Hepatic stellate cell (primary cell): ENCODE measurements at places on chromosomes 11 and 22.
A peak's percentile ranks its signal among the peaks of the same experiment; 100 is the strongest.

DNA sequence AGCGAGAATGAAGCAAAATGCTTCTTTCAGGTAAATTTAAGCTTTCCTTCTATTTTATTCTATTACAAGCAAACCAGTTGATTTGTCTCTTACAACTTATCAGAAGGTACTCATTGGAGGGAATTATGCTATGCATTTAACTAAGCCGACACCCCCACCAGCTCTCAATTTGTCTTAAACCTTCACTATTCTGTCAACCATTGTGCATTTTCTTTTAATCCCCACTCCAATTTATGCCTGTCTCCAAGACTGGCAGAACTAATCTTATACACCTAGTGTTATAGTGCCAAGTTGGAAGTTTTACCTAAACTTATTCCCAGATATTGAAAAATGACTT lies 12.5 kb downstream of the TAF1D start:
- DNase-seq, result no peak

- DNase-seq, result no peak
Measured at GRCh38 chr22:45290410-45290936, 5.7 kb downstream of the UPK3A start.

GRCh38 chr22:46774253-46774979 lies 12.0 kb downstream of the TBC1D22A start:
- no peak for DNase-seq

- DNase-seq, result no peak
Measured at GRCh38 chr11:16750417-16750816, 12.0 kb downstream of the C11orf58 start.

GRCh38 chr22:40128989-40129388 lies 48.7 kb upstream of the TNRC6B start:
- no peak for DNase-seq

DNA sequence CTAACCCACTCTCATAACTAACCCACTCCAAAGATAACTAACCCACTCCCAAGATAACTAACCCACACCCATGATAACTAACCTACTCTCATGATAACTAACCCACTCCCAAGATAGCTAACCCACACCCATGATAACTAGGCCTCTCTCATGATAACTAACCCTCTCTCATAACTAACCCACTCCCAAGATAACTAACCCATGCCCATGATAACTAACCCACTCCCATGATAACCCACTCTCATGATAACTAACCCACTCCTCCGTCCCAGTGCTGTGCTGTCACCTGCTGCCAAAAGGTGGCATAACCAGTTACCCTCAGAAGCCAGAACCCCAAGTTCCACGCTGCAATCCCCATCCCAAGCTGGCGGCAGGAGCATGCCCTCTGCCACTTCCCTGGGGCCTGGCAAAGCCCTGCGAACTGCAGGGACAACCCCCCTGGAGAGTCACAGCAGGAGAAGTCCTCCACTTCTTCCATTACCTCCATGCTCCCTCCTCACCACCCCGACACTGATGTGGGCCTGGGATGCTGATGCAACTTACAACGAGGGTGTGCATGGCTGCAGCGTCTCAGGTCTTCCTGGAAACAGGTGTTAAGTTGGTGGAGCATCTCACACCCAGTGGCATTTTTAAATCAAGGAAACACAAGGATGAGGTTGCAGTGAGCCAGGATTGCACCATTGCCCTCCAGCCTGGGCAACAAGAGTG lies 30.8 kb upstream of the CELSR1 start:
- no peak for DNase-seq

DNA sequence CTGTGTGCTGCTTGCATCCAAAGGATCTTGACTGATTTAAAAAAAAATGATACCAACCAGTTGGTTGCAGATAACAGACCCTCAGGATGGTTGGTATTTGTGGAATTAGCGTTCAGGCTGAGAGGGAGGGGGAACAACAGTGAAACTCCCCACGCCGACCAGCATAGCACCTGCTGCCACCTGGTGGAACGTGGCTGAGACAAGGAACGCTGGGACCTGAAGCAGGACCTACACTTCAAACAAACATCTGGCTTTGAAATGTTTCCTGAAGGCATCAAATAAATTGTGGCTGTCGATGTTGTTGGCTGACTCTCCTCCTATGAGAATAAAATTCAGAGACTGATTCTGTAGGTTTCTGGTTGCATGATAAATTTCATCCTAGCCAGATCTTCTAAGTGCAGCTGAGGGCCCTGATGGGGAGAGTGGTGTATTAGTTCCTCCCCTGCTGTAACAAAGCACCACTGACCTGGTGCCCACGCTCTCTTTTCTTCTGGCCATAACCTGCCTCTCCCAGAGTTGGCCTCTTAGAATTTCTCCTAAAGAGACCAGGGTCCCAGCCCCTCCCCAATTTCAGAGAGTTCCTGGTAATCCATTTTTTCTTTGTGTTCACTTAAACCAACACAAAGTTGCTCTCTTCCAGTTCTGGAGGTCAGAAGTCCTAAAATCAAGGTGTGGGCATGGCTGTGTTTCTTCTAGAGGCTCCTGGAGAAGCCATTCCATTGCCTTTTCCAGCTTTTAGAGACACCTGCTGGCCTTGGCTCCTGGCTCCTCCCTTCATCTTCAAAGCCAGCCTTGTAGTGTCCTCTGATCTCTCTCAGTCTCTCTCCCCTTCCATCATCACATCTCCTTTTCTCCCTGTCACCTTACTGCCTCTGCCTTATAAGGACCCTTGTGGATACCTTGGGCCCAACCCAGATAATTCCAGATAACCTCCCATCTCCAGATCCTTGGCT lies 17.3 kb downstream of the APOL2 start:
- no peak for DNase-seq

- DNase-seq, result no peak
Measured at GRCh38 chr11:106939157-106939556, 79.1 kb downstream of the GUCY1A2 start.

- DNase-seq, result peak; percentile 81
Measured at GRCh38 chr11:118438314-118438931, 2.1 kb downstream of the KMT2A start.

DNA sequence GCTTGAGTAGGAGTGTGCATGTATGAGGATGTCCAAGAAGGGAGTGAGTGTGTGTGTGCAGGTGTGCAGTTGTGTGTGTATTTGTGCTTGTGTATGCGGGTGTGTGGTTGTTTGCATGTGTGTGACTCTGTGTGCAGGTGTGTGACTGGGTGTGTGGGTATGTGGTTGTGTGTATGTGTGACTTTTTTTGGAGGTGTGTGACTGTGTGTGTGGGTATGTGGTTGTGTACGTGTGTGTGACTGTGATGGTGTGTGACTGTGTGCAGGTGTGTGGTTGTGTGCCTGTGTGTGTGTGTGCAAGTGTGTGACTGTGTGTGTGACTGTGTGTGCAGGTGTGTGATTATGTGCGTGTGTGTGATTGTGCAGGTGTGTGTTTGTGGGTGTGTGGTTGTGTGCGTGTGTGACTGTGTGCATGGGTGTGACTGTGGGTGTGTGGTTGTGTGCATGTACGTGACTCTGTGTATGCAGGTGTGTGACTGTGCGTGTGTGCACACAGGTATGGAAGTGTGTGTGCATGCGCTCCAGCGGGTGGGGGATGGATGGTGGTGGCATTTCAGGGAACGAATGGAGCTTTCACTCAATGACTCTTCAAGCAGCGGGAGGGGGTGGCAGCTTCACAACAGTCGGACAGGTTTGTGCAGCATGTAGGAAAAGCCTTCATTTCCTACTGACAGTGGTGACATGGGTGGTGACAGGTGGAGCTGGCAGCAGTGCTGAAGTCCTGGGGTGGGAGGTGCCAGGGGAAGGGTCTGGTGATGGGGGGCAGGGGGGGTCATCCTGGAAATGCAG lies 47.6 kb downstream of the CACNA1I start:
- no peak for DNase-seq

DNA sequence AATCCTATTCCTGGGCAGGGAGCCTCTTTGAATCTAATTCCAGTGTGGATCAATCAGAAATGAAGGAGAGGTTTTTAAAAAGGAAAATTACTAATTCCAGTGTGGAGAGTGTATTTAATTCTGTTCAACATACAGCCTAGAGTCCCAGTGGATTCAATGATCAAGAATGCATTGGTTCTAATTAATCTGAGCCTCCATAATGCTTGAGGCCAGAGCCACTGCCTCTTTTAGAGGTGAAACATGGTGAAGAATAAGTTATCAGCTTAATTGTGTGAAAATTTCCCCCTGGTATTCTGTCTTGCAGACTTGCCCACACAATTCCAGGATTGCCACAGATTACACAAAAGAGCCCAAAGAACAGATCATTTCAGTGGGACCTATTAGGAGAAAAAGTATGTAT lies 87.7 kb downstream of the TECTA start:
- no peak for DNase-seq

GRCh38 chr22:41885516-41885915 lies 29.4 kb downstream of the SHISA8 start:
- no peak for DNase-seq

- DNase-seq, result peak; percentile 84
Measured at GRCh38 chr11:59753650-59754493, 1.3 kb upstream of the STX3 start.

GRCh38 chr11:1553808-1554594 lies 18.1 kb downstream of the DUSP8 start:
- DNase-seq, result no peak

DNA sequence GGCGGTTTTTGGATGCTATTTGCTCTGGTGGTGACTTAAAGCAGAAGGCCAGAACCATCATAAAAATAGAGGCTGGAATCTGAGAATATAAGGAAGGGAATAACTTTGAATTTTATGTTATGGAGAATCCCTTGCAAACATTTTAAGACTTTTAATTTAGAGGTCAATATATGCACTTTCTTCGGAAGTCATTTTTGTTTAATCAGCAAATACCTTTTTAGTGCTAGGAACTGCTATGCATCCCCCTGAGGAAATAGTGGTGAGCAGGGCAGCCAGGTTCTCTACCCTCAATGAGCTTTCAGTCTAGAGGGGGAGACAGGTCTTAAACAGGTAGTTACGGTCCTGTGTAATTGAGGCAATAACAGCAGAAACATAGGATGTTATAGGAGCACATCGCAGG lies 266.5 kb upstream of the MPPED2 start:
- DNase-seq, result no peak

DNA sequence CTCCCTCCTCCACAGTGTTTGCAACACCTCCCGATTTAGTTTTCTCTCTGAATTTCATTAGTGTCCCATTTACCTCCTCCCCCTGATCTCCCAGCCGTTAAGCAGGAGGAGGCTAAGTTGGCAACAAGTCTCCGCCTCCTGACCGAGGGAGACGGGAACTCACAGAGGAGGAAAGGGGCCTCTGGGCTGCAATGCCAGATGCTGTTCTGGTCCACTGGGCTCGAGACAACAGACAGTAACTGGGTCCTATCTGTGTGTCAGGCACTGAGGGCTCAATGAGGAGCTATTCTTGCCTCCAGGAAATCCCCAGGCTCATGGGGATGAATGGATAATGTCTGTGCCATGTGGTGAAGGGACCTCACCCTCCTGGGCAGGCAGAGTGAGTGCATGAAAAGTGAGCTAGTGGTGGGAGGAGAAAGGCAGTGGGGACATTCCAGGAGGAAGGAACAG lies 228.1 kb downstream of the TENM4 start:
- no peak for DNase-seq
